ENCODE measurements at places on chromosomes 7 and 10.

GRCh38 chr7:134701272-134701671 lies 54.6 kb downstream of the BPGM start:
- no peak for DNase-seq

- DNase-seq, result no peak
Measured at GRCh38 chr7:155865830-155866525, 53.7 kb upstream of the SHH start.

DNA sequence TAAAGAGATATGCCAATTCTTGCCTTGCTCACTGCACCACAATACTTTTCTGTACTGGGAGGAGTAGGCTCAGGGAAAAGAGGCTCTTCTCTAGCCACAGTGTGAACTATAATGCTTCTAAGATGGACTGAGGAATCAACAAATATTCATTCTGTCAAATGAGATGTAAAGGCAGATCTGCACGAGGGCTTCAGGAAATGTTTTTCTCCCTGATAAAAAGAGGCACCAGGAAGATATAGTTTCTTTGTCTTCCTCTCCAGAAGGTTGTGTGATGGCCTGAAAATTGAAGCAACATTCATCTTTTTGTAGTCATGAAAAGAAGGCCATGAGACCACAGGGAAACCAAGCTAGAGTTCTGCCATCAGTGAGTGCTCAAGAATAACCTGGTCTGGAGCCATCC lies 79.1 kb upstream of the NME8 start:
- DNase-seq, result no peak

GRCh38 chr10:75466886-75467285 lies 35.5 kb downstream of the LRMDA start:
- no peak for DNase-seq

- DNase-seq, result no peak
Measured at GRCh38 chr10:32393911-32394310, 47.0 kb upstream of the EPC1 start.

GRCh38 chr7:30930621-30931020 lies 19.0 kb downstream of the AQP1 start:
- DNase-seq, result no peak

DNA sequence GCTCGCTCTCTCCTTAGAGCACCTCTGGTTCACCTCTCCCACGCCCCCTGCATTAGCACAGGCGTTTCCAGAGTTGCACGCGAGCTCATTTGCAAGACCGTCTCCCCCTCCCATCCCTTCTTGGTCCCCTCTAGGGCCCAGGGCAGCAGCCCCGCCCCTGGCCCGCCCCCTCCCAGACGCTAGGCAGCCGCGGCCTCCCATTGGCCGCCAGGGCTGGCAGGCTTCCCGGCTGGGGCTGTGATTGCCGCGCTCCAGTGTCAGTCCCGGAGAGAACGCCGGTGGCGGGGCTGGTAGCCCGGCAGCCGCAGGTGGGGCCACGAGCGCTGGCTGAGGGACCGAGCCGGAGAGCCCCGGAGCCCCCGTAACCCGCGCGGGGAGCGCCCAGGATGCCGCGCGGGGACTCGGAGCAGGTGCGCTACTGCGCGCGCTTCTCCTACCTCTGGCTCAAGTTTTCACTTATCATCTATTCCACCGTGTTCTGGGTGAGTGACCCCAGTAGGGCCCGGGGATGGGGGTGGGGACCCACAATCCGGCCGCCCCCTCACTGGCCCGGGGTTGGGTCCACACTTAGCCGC lies at the start of gene TSPAN15:
Gene TSPAN15, plus strand, starts transcription at position 257 of the 575 bp plus-strand sequence. Its CDS starts 130 bp downstream, at position 387.
- peak; percentile 13 for DNase-seq

GRCh38 chr10:49351669-49352068 lies 44.2 kb downstream of the DRGX start:
- no peak for DNase-seq

GRCh38 chr10:27564880-27565279 lies 60.8 kb downstream of the RAB18 start:
- no peak for DNase-seq

GRCh38 chr7:49866076-49866735 lies 92.8 kb downstream of the VWC2 start:
- no peak for DNase-seq

DNA sequence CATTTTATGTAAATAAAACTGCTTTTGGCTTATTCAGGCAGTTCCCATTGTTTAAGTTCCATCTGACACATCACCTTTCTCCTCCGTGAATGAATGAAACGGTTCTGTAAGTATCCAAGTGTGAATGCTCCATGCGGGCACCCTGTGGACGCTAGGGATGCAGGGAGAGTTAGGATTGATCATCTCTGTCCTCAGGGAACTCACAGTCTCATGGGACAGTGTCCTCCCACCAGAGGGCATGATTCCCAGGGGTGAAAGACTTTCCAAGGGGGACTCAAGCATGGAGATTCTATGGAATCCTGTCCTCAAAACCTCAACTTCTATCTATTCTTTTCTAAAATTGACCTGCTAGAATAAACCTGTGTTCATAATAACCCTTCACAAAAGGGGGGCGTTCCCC lies 98.8 kb downstream of the HECW1 start:
- no peak for DNase-seq

DNA sequence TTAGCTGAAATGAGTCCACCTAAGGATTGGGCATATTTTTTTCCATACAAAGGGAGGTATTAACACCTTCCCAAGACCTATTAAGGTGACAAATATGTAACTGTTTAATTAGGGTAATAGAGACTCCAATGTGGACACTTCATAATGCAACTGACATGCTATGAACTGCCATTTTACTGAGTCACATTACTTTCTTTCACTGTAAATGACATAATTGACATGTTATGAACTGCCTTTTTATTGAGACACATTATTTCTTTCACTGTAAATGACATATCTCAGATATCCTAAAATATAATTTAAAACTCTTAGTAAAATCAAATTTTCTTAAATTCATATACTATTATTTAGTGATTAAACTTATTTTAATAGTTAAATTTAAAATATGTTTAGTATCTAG lies 528.8 kb upstream of the PCDH15 start:
- DNase-seq, result no peak

- no peak for DNase-seq
Measured at GRCh38 chr10:45040921-45041542, 40.3 kb downstream of the ZNF22 start.

- no peak for DNase-seq
Measured at GRCh38 chr10:59460601-59461000, 98.3 kb upstream of the FAM13C start.

- DNase-seq, result no peak
Measured at GRCh38 chr10:6269953-6270867, 67.5 kb downstream of the PFKFB3 start.

GRCh38 chr10:71713135-71714030 lies 6.2 kb downstream of the C10orf105 start:
- no peak for DNase-seq

DNA sequence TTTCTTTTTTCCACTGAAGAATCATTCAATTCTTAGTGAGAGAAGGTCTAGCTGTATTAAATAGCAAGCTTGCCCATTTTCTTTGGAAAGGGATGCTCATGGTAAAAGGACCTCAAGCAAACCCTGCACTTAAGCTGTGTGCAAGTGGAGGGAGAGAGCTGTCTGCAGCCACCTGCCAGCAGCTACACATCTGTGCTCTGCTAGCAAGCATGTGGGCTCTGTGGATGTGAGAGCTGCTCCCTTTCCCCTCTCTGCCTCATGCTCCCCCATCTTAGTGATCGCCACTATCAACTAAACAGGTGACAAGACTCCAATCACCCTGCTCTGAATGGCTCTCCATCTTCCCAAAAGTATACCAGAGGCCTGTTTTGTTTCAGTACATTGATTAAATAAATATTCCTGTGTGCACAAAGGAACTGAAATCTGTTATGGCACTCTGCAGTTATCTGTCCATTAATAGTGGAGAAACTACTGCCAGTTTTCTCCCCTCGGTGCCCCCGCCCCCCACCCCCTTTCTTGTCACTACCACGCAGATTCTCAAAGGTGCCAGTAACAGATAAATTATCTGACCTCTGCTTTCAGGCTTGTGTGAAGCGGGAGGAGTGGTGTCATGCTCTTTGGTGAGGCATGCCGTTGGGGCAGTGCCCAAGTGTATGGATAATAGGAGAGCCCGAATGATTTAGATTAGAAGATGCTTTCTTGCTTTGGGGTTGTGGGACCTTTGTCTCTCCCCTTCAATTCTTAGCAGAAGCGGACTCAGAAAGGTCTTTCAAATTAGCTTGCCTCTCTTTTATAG lies 26.4 kb downstream of the AUTS2 start:
- DNase-seq, result no peak

GRCh38 chr7:108239501-108240225 lies 109.5 kb upstream of the LAMB4 start:
- DNase-seq, result no peak

- no peak for DNase-seq
Measured at GRCh38 chr10:65323802-65324201, 1602.0 kb upstream of the LRRTM3 start.

DNA sequence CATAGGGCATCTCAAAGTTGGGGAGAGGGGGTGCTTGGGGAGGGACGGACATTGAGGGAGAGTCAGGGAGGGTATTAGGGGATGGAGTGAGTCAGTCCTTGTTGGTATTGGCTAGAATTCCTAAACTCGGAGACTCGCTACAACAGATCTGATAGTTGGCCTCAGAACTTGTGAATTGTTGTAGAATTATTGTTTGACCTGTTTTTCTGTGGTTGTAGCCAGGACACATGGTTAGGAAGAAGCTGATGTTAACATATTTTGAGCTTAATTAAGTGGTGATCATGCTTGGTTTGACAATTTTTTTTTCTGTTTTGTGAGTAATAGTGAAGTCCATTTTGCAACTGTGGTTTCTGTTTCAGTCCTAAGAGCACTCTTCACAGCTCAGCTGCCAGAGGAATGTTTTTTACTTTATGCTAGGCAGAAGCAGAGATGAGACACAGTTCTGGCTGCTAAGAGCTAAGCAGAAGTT lies 1190.3 kb upstream of the C7orf33 start:
- no peak for DNase-seq

DNA sequence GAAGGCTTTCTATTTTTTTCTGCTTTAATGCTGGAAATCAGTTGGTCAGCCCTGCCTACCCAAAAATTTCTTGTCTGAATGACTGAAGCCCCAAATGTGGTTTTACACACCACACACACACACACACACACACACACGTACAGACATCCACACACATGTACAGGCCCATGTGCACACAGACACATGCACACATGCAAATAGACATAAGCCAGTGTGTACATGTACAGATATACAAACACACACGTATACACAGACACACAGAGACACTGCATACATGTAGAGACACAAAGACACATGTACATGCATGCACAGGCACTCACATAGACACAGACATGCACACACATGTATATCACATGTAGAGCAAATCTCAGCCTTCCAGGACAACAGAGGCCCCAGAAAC lies 54.2 kb downstream of the TBATA start:
- no peak for DNase-seq

DNA sequence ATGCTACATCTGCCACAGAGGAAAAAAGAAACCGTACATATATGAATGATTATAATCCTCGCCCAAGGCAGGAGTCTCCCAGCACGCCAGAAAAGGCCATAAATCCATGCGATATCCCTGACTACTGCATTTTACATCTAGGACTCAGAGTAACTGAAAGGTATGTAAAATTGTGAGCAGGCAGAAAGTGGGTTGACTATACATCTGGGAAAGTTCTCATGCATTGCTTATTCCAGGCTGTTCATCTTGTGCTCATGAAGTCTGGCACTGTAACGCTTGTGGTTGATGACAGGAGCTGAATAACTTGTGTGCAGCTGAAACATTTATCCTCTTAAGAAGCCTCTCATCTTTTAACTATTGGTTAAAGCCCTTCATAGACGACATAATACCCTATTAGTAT lies 193.4 kb upstream of the STEAP4 start:
- DNase-seq, result no peak

DNA sequence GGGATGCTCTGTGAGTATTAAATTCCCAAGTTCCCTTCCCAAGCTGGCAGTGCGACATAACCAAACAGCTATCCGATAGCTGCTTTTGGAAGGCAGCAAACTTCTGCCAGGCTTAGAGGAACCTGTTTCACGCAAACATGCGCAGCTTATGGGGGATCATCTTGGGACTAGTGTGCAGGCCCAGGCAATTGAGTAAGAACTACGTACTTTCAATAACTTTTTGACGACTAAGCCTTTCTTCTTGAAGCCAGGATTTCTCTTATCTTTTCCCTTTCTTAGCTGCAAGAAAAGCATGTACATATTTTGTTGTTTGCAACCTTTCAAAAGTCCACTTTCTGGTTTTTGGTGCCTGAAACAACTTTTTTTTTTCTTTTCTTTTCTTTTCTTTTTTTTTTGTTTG lies 28.7 kb upstream of the SEPHS1 start:
- DNase-seq, result no peak

GRCh38 chr7:147804032-147804431 lies 786.5 kb upstream of the C7orf33 start:
- DNase-seq, result no peak

GRCh38 chr7:96219378-96220130 lies 102.3 kb downstream of the SLC25A13 start:
- no peak for DNase-seq

- no peak for DNase-seq
Measured at GRCh38 chr7:157267956-157268355, 68.8 kb upstream of the DNAJB6 start.

DNA sequence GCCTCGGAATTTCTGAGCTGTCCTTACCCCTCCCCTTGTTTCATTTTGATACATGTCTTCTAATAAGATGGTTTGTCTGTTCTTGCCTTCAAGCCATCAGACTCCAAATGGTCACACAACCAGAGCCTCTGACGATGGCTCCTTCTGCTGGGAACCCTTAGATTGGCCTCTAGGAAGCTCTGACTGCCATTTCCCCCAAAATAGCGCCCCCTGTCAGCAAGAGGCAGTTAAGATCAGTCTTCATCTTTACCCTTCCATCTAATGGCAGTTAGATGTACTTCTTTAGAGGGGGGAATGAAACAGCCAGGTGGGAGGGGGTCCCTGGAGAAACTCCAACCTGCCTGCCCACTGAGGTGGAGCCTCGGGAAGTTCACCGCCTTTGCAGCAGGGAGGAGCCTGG lies 85.8 kb upstream of the GPR22 start:
- DNase-seq, result no peak

GRCh38 chr10:101748496-101748895 lies 27.4 kb downstream of the FGF8 start:
- no peak for DNase-seq

DNA sequence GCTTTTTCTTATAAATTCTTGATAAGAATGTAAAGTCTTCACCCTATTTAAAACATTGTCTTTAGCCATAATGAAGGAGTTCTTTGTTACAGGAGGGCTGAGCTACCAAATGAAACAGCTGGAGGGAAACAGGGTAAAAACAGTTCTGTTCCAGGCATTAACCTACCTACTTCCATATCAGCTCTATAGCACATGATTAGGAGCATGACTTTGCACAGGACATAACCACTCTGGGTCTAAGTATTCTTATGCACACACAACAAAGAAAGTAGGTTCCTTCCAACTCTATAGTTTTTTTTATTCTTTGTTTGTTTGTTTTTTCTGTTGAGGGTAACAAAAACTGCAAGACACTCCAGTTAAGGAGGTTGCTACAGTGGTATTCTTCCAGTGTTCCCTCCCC lies 52.7 kb downstream of the SCIN start:
- DNase-seq, result no peak
